ENCODE measurements at places on chromosomes 6 and 20. TPM values are rescaled to one million over a fixed set of nuclear protein-coding genes. Genes with fewer than 3 reads are reported as not detected.

- no peak for DNase-seq
These were observed at the start of gene POPDC3 for GRCh38 chr6:105179244-105180065. Gene POPDC3, minus strand, starts transcription at chr6:105180014. Its CDS starts 18,105 bp downstream, at chr6:105161909.

DNA sequence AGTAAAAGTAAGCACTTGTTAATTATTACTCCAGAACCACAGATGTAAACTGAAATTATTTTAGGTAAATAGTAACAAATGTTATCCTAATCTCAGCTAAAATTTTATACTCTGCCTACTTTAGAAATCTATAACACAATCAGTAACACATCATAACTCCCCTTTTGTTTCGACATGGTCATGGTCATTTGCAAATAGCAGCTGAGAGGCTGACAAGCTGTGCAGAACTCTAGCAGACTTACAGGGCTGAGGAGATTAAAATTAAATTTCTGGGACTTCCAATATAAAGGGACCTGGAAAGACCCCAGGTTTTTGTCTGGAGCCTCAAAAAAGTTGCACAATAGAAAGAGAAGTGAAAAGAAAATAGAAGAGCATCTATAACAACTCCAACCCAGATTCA is 88.8 kb downstream of the PRL start:
- no peak for DNase-seq

DNA sequence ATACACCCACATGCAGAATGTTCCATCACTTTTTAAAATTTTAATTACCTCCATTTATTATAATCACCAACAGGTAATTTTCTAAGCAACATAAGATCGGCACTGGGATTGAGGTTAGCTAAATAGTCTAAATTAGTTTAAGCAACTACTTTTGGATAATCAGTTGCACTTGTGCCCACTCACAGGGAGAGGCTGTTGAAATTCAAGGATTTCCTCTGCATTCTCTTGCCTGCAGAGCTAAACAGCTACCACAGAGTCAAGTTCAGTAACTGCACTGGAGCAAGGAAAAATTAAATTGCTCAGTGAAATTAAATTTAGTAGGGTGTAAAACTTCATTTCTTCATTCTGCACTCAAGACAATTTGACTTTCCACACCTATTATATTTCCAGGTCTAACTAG is 120.7 kb upstream of the CCDC28A start:
- DNase-seq, result no peak

- peak; percentile 75 for DNase-seq
These were observed 13.9 kb upstream of the TNFRSF6B start for GRCh38 chr20:63682384-63683139.

DNA sequence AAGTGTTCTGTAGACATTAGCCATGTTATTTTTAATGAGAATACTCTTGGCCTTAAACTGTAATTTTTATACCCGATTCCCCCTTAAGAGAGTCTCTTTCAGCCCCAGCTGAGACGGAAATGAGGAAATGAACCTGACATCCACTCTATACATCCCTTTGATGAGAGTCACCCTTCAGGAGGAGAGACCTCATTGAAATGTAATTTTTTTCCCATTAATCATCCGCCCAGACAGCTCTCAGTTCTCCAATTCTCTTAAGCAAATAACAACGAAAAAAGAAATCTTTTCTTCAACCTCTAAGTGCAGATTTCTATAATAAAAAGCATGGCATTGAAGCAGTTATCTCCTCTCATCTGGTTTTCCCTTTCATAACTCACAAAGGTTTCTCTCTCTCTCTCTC is 243.8 kb upstream of the PMEPA1 start:
- DNase-seq, result no peak

- peak; percentile 50 for DNase-seq
These were observed 151.0 kb upstream of the HEY2 start for GRCh38 chr6:125598422-125598821.

GRCh38 chr6:33974030-33974429 is 170.2 kb upstream of the MLN start:
- DNase-seq, result no peak

DNA sequence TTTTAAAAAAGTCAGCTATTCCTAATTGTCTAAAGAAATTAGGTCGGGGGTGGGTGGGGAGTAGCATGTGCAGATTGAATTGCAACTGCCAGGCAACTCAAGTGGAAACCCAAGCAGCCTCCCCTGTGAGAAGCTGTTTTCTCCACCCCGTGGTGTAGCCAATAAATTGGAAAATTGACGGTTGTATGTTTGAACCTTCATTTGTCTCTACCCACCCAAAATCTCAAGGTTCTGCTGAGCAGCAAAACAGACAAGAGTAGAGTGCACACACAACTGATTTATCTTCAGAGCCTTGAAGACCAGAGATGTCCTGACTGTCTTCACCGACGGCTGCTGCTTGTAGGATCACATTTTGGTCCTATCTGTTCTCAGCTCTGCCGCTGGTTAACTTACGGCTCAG is 88.5 kb downstream of the DTD1 start:
- DNase-seq, result no peak

- DNase-seq, result peak; percentile 83
These were observed 6.6 kb upstream of the BTNL2 start for GRCh38 chr6:32413427-32414047.

GRCh38 chr20:37219751-37220668 is 40.7 kb upstream of the MROH8 start:
- DNase-seq, result peak; percentile 25

DNA sequence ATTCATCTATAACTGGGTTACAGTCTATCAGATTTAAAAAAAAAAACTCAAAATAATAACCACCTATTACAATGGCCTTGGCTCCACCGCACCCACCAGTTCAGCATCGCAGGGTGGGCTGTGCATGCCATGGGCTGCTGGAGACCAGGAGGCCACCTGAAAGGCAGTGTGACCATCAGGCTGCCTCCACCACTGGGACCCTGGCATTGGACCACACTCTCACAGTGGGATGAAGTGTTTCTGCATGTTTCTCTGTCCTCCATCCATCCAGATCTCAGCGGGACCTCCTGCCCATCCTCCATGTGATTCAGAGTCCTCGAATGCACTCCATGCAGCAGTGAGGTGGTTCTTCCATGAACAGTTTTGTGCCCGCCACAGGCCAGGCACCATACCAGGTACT is 206.1 kb upstream of the CST7 start:
- DNase-seq, result no peak

GRCh38 chr6:127897484-127897883 is 3.4 kb downstream of the THEMIS start:
- no peak for DNase-seq

DNA sequence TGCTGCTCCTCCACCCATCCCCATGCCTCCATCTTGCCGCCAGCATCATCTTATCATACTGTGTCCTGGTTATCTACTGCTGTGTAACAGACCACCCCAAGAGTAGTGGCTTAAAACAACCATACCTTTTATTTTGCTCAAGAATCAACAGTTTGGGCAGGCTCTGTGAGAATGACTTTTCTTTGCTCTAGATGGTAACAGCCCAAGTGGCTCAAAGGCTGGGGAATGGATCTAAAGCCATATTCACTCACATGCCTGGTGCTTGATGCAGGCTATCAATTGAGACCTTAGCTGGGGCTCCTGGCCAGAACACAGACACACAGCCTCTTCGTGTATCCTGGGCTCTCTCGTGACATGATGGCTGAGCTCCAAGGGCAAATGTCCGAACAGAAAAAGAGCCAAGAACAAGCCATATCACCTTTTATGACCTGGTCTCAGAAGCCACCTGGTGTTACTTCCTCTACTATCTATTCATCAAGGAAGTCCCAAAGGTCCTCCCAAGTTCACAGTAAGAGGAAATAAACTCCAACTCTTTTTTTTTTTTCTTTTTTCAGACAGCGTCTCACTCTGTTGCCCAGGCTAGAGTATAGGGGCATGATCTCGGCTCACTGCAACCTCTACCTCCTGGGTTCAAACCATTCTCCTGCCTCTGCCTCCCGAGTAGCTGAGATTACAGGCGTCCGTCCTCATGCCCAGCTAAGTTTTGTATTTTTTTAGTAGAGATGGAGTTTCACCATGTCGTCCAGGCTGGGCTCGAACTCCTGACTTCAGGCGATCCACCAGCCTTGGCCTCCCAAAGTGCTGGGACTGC is 159.3 kb upstream of the JARID2 start:
- DNase-seq, result no peak

DNA sequence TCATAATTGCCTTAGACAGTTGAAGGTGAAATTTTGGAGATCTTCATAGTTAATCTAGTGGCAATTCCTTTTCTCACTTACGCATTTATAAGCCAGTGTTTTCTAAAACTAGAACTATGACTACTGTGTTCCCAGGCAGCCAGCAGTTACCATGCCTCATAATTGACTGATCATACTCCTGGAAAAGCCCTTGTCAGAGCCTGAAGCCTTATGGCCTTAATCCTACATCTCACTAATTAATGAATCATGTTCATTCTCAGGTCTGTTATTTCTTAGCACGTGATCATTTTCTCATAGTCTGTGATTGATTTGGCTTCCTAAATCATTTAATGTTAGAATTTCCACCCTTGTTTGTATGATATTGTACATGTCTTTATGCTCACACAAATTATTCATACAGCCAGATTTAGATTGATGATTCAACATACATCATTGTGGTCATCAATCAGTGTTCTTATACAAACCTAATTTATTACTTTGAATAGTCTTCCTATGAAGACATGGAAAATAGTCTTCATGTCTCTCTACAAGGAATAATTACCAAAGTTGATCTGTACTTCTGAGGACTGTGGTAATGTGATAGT is 132.6 kb upstream of the ASCC3 start:
- DNase-seq, result no peak

DNA sequence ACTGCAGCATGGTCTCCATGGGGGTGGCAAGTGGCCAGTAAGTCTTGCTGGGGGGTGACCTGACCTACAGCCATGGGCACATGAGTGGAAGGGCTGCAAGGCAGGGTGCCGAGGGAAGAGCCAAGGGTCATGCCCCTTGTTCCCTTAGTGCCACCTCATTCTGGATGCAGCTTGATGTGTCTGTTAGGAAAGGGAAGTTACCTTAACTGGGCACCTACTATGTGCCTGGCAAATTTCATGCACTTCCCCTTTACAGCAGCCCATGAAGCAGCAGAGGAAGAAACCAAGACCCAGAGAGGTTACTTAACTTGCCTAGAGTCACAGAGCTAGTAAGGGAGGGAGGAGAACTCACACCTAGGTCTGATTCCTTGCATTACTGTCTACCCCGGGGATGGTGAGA is 174.0 kb downstream of the MRPL14 start:
- no peak for DNase-seq

The CDK19 gene
- total RNA-seq, result 5.4 TPM

The BNIP5 gene
- 0.11 TPM for total RNA-seq

The LY6G6F gene
- not detected for total RNA-seq

The DBNDD2 gene
- total RNA-seq, result 71.1 TPM

The APMAP gene
- total RNA-seq, result 56.7 TPM

The STMN3 gene
- 60.4 TPM for total RNA-seq

The CCN5 gene
- total RNA-seq, result 109 TPM

The NKAPL gene
- 0.37 TPM for total RNA-seq
